ENCODE measurements at places on chromosomes 6 and 20.

GRCh38 chr6:6811128-6812009, 222.8 kb downstream of the LY86 start:
- DNase-seq: peak; percentile 74

- DNase-seq: no peak
Observed at GRCh38 chr6:25413207-25413905, 134.2 kb downstream of the CARMIL1 start.

GRCh38 chr6:119442776-119443184, 93.2 kb upstream of the MAN1A1 start:
- DNase-seq: no peak

GRCh38 chr20:62048821-62049291, 16.8 kb downstream of the TAF4 start:
- no peak for DNase-seq

- no peak for DNase-seq
Observed at GRCh38 chr6:90715093-90715655, 128.3 kb upstream of the MAP3K7 start.

- DNase-seq: no peak
Observed at GRCh38 chr6:24899136-24899996, 36.4 kb downstream of the RIPOR2 start.

DNA sequence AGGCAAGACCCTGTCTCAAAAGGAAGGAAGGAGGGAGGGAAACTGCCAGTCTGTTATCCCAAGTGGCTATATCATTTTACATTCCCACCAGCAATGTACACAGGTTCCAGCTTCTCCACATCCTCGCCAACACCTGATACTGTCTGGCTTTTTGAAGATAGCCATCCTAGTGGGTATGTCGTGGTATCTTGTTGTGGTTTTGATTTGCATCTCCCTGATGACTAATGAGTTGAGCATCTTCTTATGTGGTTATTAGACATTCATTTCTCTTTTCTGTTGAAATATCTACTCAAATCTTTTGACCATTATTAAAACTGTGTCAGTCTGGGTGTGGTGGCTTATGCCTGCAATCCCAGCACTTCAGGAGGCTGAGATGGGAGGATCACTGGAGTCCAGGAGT, 47.9 kb upstream of the ARID1B start:
- DNase-seq: no peak

DNA sequence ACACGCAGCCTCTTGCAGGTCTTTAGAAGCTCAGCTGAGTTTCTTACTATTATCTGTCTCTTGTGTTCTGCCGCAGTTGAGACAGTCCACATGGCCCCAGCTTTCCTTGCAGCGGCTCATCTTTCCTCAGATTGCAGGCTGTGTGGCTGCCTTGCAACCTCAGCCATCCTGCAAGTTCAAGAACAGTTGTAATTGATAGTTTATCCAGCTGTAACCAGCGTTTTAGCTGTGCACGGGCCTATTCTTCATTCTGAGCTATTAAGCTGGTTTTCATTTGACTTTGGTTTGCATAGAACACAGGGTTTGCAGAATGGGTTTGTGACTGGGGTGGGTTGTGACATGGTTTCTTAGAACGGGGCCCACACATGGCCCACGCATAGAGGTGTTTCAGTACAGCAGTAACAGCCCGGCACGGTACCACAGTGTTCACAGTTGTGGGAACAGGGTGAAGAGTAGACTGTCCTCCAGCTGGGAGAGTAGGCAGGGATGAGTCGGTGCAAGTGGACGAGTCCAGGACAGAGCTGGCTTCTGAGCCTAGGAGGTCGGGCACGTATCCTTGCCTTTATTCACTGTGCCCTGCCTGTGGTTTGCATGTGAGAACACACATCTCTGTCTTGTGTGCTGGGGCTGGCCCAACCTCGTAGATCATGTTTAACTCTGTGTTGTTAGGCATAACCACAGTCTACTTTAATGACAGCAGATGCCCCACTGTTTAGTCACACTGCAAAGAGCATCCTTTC, 89.2 kb downstream of the RPP40 start:
- DNase-seq: no peak

DNA sequence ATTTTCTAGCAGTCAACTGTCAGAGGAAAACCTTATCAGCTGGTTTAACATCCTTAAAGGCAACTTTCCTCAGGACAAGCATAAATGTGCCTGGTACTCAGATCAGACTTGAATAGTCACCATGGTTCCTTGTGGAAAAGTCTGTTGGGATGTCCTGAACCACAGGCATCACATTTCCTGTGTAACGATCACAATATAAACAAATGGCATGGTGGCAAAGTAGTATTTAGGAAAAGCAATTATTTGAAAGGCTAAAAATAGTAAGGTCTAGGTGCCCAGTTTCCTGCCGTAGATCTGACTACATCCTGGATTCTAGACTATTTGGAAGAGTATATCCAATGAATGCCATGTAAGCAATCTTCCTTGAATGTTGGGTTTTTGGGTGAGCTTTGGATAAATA, 271.9 kb upstream of the AGPAT4 start:
- no peak for DNase-seq

All from COR-L47 (cell line).